ENCODE measurements at places on chromosomes 2 and 18. TPM values are rescaled to one million over a fixed set of nuclear protein-coding genes. Genes with fewer than 3 reads are reported as not detected.

The ADRA2B gene
- total RNA-seq: 6.4 TPM

The STON1 gene
- total RNA-seq: 8.1 TPM

The DRC1 gene
- not detected for total RNA-seq

The PDE11A gene
- total RNA-seq: 2.2 TPM

The ZNF142 gene
- total RNA-seq: 20.5 TPM

The TRABD2A gene
- 0.56 TPM for total RNA-seq

The EHBP1 gene
- total RNA-seq: 26.1 TPM

The IL36G gene
- not detected for total RNA-seq

The B3GNT7 gene
- 7.7 TPM for total RNA-seq

The ALKAL2 gene
- not detected for total RNA-seq

The XDH gene
- total RNA-seq: 0.13 TPM

The SLC35F5 gene
- total RNA-seq: 51.3 TPM

The RDH14 gene
- total RNA-seq: 45.5 TPM

The SERPINB12 gene
- total RNA-seq: not detected

The KCNS3 gene
- 4.2 TPM for total RNA-seq

The MAL gene
- 5.5 TPM for total RNA-seq

The SPDYA gene
- total RNA-seq: 0.24 TPM

The LYG1 gene
- not detected for total RNA-seq

The CACNB4 gene
- 0.46 TPM for total RNA-seq

All from Right ventricle myocardium superior (tissue), 1 donor.